Erythroblast (primary cell): ENCODE measurements at places on chromosomes 2 and 18.

- no peak for DNase-seq
Measured at GRCh38 chr18:62089174-62089573, 97.7 kb downstream of the PIGN start.

DNA sequence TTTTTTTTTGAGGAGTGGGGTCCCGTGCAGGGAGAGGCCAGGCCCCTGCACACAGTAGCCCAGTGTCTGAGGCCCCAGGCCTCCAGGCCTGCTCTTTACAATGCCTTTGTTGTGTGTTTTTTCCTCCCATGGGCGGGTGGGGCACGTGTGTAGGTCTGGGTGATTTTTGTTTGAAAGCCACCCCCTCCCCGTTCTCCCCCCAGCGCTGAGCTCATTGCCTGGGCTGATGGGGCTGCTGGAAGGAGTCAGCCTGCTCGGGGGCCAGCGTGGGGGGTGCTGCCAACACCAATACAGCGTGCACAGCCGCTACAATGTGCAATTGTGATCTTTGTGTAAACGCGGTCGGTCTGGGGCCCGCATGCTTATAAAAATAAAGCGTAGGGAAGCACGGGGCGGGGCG, 142.7 kb downstream of the DYSF start:
- DNase-seq: no peak

GRCh38 chr2:96591054-96591453, 47.1 kb downstream of the KANSL3 start:
- DNase-seq: no peak

DNA sequence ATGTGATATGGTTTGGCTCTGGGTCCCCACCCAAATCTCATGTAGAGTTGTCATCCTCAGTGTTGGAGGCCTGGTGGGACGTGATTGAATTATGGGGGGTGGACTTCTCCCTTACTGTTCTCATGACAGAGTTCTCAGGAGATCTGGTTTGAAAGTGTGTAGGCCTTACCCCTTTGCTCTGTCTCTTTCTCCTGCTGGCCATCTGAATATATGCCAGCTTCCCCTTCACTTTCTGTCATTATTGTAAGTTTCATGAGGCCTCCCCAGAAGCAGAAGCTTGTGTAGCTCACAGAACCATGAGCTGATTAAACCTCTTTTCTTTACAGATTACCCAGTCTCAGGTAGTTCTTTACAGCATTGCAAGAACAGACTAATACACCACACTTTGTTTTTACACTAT, 222.3 kb downstream of the DOK6 start:
- DNase-seq: no peak

GRCh38 chr2:104853534-104854497, at the start of gene POU3F3:
Gene POU3F3 (plus strand): TSS chr2:104854115. CDS start chr2:104855511, 1,396 bp downstream.
- peak; percentile 40 for DNase-seq

- peak; percentile 8 for DNase-seq
Measured at GRCh38 chr2:39469807-39470206, 32.7 kb upstream of the MAP4K3 start.

DNA sequence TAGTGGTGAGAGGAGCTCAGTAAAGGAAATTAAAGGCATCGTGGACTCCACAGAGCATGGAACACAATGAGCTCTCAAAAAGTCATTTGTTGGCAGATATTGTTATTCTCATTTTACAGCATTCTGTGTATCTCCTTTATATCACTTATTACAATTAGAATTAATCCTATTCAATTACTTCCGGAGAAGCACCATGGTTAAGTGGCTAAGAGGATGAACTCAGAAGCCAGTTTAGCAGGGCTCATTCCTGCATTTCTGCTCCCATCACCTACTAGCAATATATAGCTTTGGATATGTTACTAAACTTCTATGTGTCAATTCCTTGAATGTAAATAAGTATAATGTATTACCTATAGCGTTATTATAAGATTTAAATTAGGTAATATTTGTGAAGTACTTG, 683.3 kb downstream of the IRS1 start:
- DNase-seq: no peak

DNA sequence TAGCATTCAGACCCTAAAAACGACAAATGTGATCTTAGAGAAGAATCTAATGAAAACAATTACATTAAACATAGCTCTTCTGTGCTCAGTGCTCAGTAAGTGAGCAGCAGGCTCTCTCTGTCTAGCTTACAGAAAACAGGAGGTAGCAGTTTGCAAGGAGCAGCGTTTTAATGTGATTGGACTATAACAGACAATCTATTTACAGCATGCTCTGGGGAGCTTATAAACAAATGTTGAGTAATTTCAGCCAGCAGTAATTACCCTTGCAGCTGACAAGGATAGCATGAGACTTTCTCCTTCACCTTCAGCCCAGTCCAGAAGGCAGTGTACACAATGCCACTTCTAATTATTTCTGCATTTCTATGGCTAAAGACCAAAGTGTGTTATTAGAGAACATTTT, 270.4 kb downstream of the FIGN start:
- DNase-seq: peak; percentile 3

DNA sequence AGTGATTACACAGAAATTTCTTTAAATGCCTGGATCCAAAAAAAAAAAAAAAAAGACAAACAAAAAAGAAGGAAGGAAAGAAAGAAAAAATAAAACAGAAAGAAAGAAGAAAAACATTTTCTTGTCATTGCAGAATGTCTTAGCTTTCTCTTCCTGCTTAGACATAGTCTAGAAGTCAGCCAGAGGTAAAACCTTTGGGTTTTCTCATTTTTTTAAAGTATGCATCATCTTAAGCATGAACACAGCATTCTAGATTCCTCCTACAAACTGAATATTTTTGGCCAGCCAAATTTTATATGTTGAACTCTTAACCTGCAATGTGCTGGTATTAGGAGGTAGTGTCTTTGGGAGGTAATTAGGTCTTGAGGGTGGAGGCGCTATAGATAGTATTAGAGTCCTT, 243.9 kb downstream of the TRIB2 start:
- DNase-seq: no peak

DNA sequence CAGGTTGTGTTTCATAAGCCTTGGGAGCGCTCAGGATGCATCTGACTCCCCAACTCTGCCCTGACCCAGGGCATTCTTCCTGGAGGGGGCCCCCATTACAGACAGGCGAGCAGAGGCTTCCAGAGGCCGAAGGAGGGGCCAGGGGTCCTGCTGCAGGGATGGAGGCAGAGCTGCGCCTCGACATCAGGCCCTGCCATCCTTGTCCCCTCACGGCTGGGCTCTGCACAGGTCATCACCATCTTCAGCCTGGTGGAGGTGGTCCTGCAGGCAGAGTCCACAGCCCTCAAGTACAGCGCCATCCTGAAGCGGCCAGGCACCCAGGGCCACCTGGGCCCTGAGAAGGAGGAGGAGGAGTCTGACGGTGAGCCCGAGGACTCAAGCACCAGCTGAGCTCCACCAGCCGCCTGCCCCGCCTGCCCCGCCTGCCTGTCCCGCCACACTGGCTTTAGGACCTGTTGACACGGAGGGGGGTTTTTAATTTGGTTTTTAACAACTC, 42.3 kb upstream of the ALPP start:
- no peak for DNase-seq

- no peak for DNase-seq
Measured at GRCh38 chr2:100062336-100062735, 80.1 kb downstream of the AFF3 start.

- no peak for DNase-seq
Measured at GRCh38 chr2:222547083-222547482, 108.8 kb downstream of the FARSB start.

DNA sequence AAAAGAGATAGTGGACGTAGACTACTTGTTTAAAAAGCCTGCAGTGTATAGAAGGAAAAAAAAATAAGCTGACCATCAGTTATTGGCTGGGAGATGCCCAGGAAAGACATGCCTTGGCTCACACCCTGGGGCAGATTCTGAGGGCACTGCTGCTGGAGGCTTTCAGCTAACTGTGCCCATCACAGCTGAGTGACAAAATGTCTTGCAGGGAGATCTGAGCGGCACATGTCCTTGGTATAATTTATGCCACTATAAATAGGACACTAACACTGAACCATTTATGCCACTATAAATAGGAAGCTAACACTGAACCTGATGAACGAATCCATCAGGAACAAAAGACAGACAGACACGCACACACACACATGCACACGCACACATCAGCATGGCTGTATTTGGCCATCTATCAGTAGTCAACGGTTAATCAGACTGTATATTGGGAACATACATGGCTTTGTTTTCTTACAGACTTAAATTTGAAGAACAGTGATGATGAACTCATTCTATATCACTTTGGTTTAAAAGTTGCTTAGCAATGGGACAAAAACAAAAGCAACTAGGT, 68.2 kb upstream of the NOSTRIN start:
- no peak for DNase-seq

GRCh38 chr18:13280070-13280795, 61.7 kb downstream of the LDLRAD4 start:
- no peak for DNase-seq

GRCh38 chr18:48607056-48607984, 68.5 kb downstream of the CTIF start:
- no peak for DNase-seq
